ENCODE measurements at places on chromosomes 6 and 20.

GRCh38 chr6:26215585-26216358 lies 128.5 kb downstream of the HFE start:
- no peak for DNase-seq

- DNase-seq, result no peak
Measured at GRCh38 chr6:141618180-141618581, 514.5 kb upstream of the GJE1 start.

DNA sequence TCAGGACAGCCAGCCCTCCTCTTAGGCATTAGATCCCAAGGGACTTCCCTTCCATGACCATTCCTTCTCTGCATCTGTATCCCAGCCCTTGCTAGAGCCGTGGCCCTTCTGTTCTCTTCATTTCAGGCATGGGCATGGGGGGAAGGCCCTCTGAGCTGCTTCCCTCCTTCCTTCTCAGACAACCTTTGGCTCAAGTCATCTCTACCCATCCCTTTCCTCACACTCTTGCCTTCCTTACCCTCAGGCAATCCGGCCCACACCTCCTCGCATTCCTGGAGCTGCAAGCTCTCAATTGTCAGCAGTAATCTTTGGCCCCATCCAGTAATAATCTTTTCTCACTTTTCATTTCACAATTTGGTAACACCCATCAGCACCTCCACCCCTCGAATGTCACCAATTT lies 426.9 kb upstream of the JARID2 start:
- no peak for DNase-seq

DNA sequence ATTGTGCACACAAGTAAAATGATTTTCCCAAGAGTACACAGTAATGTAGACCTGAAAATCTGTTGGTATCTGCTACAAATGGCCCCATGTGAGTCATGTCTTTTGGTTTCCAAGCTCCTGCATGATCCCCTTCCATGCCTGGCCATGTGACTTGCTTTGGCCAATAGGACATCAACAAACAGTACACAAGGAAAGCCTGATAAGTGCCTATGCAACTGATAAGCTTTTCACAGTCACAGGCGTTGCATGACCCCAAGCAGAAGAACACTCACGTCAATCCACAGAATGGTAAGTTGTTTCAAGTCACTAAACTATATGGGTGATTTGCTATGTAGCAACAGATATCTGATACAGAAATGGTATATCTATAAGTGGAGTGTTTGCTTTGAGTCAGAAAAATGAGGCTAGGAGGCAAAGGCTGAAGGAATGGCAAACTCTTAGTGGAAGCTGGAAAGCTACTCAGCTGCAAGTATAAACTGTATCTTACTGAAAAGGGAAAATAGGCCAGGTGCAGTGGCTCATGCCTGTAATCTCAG lies 160.1 kb upstream of the BEND3 start:
- no peak for DNase-seq

DNA sequence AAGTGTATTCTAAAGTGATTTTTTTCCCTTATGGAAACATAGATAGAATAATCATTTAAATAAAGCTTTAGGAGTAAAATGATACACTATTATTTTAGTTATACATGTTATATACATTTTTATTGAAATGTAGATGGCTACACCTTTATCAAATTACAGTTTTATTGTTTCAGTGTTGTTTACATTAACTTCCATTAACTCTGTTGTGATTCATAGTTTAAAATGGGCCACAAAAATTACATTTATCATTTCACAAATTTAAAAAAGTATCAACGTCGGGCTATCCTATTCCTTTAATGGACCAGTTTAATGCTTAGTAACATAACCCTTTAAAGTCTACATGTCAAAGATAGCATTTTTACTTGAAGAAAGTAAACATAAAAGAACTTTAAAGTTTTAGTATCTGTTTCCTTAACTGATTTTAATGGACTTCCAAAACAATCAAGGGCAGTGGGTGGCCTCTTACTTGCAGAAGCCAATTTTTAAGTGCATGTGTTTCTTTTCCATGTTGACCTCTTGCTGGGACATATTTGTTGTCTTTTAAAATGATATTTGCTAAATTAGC lies 47.8 kb upstream of the FLRT3 start:
- no peak for DNase-seq

DNA sequence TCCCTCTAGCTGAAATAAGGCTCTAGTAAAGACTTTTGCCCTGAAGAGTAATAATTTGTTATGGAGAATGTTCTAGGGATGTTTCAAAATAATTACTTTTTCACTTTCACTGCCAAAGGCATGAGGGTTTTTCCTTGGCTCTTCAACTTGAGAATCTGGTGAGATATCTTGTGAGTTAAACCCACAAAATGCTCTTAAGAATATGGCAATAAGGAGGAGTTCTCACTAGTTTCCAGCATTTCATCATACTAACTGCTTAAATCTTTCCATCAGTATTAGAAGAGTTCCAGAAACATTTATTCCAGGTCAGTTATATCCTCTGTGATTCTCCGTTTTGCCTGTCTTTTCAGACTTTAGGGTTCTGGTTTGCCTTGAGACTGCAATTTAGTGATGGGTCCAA lies 785.6 kb upstream of the GJE1 start:
- no peak for DNase-seq

- DNase-seq, result no peak
Measured at GRCh38 chr6:148423133-148423532, 80.5 kb downstream of the SASH1 start.

- DNase-seq, result no peak
Measured at GRCh38 chr6:164086076-164086887, 671.8 kb downstream of the QKI start.

- DNase-seq, result peak; percentile 96
Measured at GRCh38 chr20:63740627-63741353, 1.2 kb downstream of the SLC2A4RG start.

GRCh38 chr20:63499338-63499969 lies 571 bp upstream of the EEF1A2 start:
- DNase-seq, result no peak

GRCh38 chr20:44393608-44394451 lies 38.3 kb downstream of the HNF4A start:
- DNase-seq, result no peak

- no peak for DNase-seq
Measured at GRCh38 chr6:1297746-1298145, 14.2 kb upstream of the FOXQ1 start.

DNA sequence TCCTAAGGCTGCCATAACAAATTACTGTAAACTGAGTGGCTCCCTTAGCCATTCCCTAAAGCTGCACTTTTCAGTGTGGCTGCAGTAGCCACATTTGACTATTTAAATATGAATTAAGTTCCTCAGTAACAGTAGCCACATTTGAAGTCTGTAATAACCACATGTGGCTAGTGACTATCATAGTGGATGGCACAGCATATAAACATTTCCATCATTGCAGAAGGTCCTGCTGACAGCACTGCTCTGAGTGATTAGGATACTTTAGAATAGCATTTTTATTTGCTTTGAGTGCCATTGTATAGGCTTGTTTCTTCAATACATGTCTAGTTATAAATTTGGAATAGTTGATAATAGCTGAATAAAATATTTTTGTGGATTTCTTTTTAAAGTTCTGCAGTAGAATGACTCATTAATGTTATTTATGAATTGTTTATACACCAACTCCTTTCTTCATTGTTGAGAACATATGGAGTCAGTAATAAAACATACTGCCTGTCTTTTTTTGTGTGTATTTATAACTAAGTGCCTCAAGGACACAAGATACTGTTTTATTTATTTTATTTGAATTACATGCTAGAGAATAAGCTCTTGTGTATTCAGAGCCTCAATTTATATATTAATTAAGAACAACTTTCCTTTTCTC lies 217.2 kb downstream of the CDKAL1 start:
- no peak for DNase-seq
